SK-N-SH (cell line): ENCODE measurements at places on chromosomes 13 and 19.
A peak's percentile ranks its signal among the peaks of the same experiment; 100 is the strongest.

DNA sequence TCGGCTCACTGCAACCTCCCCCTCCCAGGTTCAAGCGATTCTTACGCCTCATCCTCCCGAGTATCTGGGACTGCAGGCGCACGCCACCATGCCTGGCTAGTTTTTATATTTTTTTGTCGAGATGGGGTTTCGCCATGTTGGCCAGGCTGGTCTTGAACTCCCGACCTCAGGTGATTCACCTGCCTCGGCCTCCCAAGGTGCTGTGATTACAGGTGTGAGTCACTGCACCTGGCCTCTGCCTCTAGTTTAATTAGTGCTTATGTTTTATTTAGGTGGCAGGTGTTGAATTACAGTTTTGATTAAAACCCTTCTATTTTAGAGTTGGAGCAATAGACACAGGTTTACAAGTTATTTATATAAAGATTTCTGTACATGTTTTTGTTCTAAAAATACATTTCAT lies 42.8 kb downstream of the ATP11A start:
- no peak for DNase-seq

DNA sequence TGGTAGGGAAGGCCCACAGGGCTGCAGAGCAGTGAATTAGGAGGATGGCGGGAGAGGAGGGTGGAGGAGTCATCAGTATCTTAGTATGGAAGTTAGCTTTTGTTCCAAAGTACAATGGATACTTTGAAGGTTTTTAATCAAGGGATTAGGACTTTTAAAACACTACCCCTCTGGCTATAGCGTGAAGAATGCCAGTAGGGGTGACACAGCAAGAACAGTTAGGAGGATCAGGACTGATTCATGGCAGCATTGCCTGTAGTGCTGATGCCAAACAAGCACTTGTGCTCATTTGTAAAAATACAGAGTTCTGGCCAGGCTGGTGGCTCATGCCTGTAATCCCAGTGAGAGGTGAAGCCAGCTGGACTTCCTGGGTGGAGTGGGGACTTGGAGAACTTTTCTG lies 46.2 kb downstream of the SKA3 start:
- DNase-seq, result no peak

DNA sequence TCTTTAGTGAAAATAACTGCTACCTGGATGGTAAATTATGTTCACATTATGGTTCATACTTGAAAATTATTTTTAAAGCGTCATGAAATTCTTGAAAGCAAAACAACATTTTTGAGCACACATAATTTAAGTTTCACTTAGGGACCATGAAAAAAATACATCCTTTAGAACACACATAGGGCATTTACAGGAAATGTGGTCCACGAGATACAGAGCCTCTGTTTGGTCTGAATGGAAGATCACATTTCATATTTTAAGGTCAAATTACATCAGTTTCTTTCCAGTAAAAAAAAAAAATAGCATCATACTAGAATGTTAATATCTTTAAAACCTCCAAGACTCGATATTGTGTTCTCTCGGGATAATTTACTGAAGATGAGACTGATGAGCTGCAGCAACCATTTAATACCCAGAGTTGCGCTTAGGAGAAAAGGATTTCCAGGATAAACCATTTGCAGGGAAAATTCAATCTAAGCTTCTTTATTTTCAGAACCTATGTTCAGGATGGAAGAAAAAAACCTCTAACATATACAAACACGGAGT lies 720.7 kb downstream of the DIAPH3 start:
- DNase-seq, result no peak

DNA sequence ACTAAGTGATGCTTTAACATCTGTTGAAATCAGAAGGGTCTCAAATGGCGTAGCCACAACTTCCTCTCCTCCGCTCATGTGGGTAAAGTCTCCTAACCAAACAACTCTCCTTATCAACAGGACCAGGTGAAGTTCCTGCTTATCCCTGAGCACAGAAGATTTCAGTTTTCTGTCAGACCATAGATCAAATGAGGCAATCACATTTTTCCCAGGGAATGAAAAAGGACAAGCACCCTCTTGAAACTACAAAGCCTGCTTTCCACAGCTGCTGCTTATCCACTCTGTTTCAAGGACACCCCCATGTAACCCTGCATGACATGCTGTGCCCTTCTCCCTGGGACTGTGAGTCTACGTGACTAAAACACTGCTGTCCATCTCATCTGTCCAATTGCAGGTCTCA lies 788.3 kb upstream of the SLITRK5 start:
- no peak for DNase-seq

DNA sequence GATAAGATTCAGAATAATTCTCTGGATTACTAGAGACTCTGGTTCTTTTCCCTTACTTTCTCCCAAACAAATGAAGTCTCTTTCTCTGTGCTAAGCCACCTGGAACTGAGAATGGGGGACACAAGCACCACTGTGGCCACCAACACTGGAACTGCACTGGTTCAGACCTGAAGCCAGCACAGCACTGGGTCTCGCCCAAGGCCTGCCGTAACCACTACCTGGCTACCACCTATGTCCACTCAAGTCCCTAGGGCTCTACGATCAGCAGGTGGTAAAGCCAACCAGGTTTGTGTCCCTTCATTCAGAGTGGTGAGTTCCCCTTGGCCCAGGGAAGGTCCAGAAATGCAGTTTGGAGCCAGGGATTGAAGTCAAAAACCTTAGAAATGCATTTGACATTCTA lies 626.2 kb downstream of the DIAPH3 start:
- DNase-seq, result no peak

DNA sequence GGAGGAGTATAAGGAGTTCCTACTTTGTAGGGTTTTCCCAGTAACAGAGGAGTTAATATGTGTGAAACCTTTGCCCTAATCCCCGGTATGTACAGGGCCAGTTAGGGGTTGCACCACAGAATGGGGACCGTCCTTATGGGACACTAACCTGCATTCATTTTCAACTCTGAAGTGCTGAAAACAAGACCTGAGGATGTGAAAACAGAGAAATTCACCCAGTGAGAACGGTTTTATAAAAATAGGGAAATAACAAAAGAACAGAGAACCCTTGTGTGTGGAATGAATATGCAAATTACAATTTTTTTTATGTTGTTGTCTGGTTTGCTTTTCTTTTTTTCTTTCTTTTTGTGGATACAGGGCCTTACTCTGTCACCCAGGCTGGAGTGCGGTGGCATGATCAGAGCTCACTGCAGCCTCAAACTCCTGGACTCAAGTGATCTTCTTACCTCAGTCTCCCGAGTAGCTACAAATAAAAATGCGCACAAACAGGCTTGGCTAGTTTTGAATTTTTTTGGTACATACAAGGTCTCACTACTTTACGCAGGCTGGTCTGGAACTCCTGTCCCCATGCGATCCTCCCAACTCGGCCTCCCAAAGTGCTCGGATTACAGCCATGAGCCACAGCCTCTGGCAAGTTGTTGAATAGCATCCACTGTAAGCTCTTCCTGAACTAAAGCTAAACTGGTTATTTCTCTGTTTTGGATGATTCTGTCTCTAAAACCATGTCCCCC lies 10.6 kb downstream of the CLC start:
- DNase-seq, result no peak

- DNase-seq, result peak; percentile 49
Measured at GRCh38 chr13:78241278-78241919, 322.8 kb upstream of the EDNRB start.
